ENCODE measurements at places on chromosomes 12 and 14.

DNA sequence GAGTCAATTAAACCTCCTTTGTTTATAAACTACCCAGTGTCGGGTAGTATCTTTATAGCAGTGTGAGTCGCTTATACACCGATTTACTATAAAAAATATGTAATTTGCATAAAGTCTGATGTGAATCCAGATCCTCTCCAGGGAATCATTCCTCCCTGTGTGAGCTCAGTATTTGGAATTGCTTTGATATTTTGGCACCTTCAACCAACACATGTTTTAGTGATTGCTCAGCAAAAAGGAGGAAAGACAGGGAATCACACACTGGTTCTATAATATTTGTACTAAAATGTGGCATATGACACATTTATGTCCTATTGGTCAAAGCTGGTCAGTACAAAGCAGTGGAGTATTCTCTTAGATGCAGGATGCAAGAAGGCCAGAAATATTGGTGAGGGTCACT lies 703.9 kb upstream of the ATXN7L3B start:
- H3K4me3 ChIP-seq, result no peak overlapping the region
- H3K27ac ChIP-seq, result no peak overlapping the region
- no peaks in the 10 kb centered on the region for H3K27me3 ChIP-seq
- H3K4me1 ChIP-seq, result no peaks in the 10 kb centered on the region

GRCh38 chr12:47995981-47996401 lies 8.3 kb downstream of the COL2A1 start:
- no peak overlapping the region for H3K27ac ChIP-seq
- no peaks in the 10 kb centered on the region for H3K36me3 ChIP-seq
- peaks cover 10% of the 10 kb centered on the region for H3K4me1 ChIP-seq
- H3K27me3 ChIP-seq, result no peaks in the 10 kb centered on the region

DNA sequence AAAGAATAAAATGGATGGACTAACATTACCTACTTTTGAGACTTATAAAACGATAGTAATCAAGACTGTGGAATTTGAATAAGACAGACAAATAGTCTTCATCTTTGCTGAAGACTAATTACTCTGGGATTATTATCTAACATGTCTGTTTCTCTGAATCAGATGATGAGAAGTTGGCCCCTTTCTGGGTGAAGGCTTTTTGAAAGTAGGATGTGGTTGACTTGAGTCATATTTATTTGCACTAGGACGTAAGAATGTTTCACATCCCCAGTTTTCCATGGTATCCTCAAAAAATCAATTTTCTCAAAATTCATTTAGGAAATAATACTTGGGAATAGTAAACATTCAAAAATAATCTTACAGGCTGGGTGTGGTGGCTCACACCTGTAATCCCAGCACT lies 31.8 kb downstream of the PKP2 start:
- H3K27ac ChIP-seq, result no peak overlapping the region
- no peak overlapping the region for H3K4me3 ChIP-seq
- H3K36me3 ChIP-seq, result no peaks in the 10 kb centered on the region
- no peaks in the 10 kb centered on the region for H3K4me1 ChIP-seq
- H3K27me3 ChIP-seq, result no peaks in the 10 kb centered on the region

GRCh38 chr12:66035288-66035966 lies 95.1 kb downstream of the LLPH start:
- no peak overlapping the region for H3K4me3 ChIP-seq
- H3K27ac ChIP-seq, result no peak overlapping the region
- H3K4me1 ChIP-seq, result no peaks in the 10 kb centered on the region
- H3K36me3 ChIP-seq, result no peaks in the 10 kb centered on the region
- no peak for DNase-seq

GRCh38 chr12:129520739-129521138 lies 383.1 kb downstream of the TMEM132D start:
- no peak for DNase-seq
- no peak overlapping the region for H3K27ac ChIP-seq
- no peaks in the 10 kb centered on the region for H3K27me3 ChIP-seq
- H3K36me3 ChIP-seq, result no peaks in the 10 kb centered on the region

DNA sequence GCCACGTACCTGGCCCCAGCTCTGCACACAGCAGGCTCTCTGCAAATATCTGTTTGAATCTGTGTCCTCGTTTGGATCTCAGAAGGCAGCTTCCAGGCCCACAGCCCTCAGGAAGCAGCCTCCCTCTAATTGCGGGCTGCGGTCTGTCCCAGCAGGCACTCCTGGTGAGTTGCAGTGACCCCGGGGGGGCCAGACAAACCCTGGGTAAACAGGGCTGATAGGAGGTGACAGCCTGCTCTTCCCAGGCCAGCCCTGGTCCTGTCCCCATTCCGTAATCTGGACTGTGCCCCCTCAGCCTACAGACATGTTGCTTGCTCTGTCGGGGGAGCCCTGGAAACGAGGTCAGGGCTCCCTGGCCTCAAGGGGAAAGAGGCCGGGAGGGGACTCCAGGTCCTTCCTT lies 2.0 kb downstream of the FOXN4 start:
- H3K36me3 ChIP-seq, result no peaks in the 10 kb centered on the region
- DNase-seq, result no peak
- no peak overlapping the region for H3K4me3 ChIP-seq
- H3K4me1 ChIP-seq, result peaks cover 8% of the 10 kb centered on the region
- H3K27me3 ChIP-seq, result peaks cover 54% of the 10 kb centered on the region

GRCh38 chr14:90523544-90523943 lies 126.7 kb downstream of the CALM1 start:
- peak overlapping the region; percentile 1 for H3K27ac ChIP-seq
- H3K4me1 ChIP-seq, result peaks cover 24% of the 10 kb centered on the region
- H3K27me3 ChIP-seq, result no peaks in the 10 kb centered on the region
- no peak for DNase-seq
- no peaks in the 10 kb centered on the region for H3K36me3 ChIP-seq

GRCh38 chr14:98138666-98139065 lies 1133.3 kb downstream of the BCL11B start:
- no peaks in the 10 kb centered on the region for H3K27me3 ChIP-seq
- DNase-seq, result no peak
- no peak overlapping the region for H3K27ac ChIP-seq
- H3K36me3 ChIP-seq, result no peaks in the 10 kb centered on the region

DNA sequence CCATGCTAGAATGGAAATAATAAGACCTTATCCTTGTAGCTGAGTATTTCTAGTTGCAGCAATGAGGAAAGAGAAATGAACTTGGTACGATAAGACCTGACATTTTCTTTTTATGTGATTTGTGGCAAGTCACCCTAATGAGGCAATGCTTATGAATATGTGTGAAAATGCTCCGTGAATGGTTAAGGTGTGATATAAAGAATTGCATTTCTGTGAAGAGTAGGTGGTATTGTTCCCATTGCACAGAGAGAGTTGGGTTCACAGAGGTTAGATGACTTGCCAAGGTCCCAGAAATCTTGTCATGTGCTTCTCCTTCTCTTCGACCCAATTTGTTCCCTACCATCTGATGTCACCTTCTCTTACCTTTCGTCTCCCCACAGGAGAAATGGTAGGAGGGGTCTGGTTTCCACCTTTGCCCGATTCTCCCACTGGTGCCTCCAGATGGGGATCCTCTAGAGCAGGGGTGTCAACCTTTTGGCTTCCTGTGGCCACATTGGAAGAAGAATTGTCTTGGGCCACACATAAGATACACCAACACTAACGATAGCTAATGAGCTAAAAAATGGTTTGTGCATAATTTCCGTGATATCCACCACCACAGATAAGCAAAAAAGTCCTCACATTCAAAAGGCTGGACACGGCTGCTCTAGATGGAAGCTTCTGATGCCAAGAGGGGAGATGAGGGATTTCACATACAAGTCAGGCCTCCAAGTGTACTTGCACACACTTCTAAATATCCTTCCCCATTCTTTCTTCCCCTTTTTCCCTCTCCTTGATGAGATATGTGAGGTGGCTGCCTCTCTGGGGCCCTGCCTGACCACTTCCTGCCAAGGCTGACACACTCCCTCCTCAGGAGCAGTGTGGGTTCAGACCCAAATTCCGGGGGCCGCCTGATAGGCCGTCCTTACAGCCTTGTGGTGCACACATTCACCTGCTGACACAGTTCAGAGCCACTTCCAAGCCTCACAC lies 96.1 kb downstream of the PLXNC1 start:
- no peak overlapping the region for H3K27ac ChIP-seq
- H3K4me1 ChIP-seq, result no peaks in the 10 kb centered on the region
- H3K27me3 ChIP-seq, result no peaks in the 10 kb centered on the region
- no peaks in the 10 kb centered on the region for H3K36me3 ChIP-seq
- no peak overlapping the region for H3K4me3 ChIP-seq

GRCh38 chr14:24632336-24632735 lies 1.7 kb downstream of the GZMB start:
- H3K4me3 ChIP-seq, result no peak overlapping the region
- no peaks in the 10 kb centered on the region for H3K4me1 ChIP-seq
- no peaks in the 10 kb centered on the region for H3K36me3 ChIP-seq
- no peak overlapping the region for H3K27ac ChIP-seq

- H3K27ac ChIP-seq, result no peak overlapping the region
- H3K4me1 ChIP-seq, result no peaks in the 10 kb centered on the region
- H3K36me3 ChIP-seq, result no peaks in the 10 kb centered on the region
- no peak for DNase-seq
- no peaks in the 10 kb centered on the region for H3K27me3 ChIP-seq
These were observed 315.7 kb downstream of the NAV3 start for GRCh38 chr12:78146365-78146772.

DNA sequence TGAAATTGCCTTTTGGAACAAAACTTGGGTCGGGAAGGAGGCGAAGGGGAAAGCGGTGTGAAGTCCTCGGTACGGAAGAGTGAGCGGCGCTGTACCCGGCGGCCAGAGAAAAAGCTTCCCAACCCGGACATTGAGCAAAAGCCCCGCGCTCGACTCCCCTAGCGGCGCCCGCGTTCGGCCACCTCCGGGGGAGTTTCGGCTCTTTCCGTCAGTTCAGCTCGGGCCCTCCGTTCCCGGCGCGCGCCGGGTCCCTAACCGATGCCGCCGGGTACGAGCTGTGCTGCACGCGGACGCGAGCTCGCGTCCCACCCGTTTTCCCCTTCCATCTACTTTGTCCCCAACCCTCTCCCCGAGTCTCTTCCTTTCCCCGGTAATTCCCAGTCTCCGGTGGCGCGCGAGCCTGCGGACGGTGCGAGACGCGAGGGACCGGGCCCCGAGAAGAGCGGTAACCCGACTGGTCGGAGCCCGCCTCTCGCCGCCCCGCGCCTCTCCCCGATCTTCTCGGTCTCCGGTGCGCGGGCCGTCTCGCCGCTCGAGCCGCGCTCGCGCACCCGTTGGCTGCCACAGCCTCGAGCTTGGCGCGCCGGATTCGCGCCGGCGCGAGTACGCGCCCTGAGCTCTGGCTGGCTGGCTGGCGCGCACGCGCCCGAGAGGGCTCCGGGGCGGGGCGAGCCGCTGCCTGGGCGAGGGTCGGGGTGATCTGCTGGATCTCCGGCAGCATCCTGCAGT lies 446 bp upstream of the SPATS2 start:
- no peaks in the 10 kb centered on the region for H3K27me3 ChIP-seq
- DNase-seq, result peak; percentile 73
- H3K4me1 ChIP-seq, result peaks cover 27% of the 10 kb centered on the region
- H3K36me3 ChIP-seq, result no peaks in the 10 kb centered on the region
- H3K27ac ChIP-seq, result peak overlapping the region; percentile 96

DNA sequence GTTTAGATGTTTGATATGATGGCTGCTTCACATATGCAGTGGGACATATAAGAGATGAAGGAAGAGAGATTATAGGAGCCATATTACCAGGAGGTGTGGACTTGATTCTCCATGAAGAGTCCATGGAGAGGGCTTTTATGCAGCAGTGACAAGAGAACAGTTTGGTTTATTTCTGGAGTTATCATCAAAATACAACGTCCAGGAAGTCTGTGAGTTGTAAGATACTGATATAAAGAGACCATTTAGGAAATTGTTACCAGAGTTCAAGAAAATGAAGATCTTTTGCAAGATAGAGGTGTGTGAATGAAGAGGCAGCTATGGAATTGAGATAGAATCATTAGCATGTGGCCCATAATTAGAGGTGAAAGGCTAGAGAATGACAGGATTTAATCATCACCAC lies 431.7 kb downstream of the NPAS3 start:
- H3K27me3 ChIP-seq, result no peaks in the 10 kb centered on the region
- no peak overlapping the region for H3K27ac ChIP-seq
- no peaks in the 10 kb centered on the region for H3K36me3 ChIP-seq
- no peak overlapping the region for H3K4me3 ChIP-seq
- no peak for DNase-seq
- no peaks in the 10 kb centered on the region for H3K4me1 ChIP-seq

All from gastrocnemius medialis (tissue), 4 donors.